ENCODE measurements at places on chromosomes 2 and 18. TPM values are rescaled to one million over a fixed set of nuclear protein-coding genes. Genes with fewer than 3 reads are reported as not detected.

The IFIH1 gene
- total RNA-seq, result 1.0 TPM

The CAPN14 gene
- total RNA-seq, result not detected

The IL1R1 gene
- 23.3 TPM for total RNA-seq

The CHRNG gene
- total RNA-seq, result 3.5 TPM

The MDH1B gene
- 0.61 TPM for total RNA-seq

The AP1S3 gene
- total RNA-seq, result 0.20 TPM

The INHBB gene
- 23.8 TPM for total RNA-seq

The PCARE gene
- total RNA-seq, result 0.03 TPM

The ARHGEF33 gene
- total RNA-seq, result not detected

The WDR54 gene
- total RNA-seq, result 2.0 TPM

The PSTPIP2 gene
- 8.4 TPM for total RNA-seq

The GTF2A1L gene
- total RNA-seq, result 0.16 TPM

The PXDN gene
- total RNA-seq, result 7.8 TPM

The RNF181 gene
- total RNA-seq, result 223 TPM

The MPP4 gene
- total RNA-seq, result not detected

The FSHR gene
- total RNA-seq, result not detected
